ENCODE measurements at places on chromosomes 3 and 15.

DNA sequence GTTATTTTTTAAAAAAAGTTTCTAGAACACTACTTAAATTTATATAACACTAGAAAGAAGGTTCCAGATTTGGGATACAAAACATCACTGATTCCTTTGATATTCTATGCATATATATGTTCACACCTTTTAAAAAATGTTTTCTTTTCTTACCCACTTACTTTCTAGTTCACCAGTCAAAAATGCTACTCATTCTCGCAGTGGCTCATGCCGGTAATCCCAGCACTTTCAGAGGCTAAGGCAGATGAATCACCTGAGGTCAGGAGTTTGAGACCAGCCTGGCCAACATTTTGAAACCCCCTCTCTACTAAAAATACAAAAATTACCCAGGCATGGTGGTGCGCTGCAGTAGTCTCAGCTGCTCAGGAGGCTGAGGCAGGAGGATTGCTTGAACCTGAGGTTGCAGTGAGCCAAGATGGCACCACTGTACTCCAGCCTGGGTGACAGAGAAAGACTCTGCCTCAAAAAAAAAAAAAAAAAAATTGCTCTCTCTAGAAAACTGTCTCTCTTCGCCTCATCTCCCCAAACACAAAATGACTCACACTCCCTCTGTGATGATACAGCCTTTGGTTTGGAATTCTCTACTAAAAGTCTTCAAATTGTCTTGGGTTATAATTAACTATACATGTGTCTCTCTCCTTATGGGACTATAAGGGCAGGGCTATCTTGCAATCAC, 52.6 kb upstream of the TGFBR2 start:
- DNase-seq: no peak

GRCh38 chr3:142896996-142897395, 8.1 kb upstream of the PCOLCE2 start:
- no peak for DNase-seq

- no peak for DNase-seq
Observed at GRCh38 chr3:98821063-98821462, 57.9 kb downstream of the ST3GAL6 start.

DNA sequence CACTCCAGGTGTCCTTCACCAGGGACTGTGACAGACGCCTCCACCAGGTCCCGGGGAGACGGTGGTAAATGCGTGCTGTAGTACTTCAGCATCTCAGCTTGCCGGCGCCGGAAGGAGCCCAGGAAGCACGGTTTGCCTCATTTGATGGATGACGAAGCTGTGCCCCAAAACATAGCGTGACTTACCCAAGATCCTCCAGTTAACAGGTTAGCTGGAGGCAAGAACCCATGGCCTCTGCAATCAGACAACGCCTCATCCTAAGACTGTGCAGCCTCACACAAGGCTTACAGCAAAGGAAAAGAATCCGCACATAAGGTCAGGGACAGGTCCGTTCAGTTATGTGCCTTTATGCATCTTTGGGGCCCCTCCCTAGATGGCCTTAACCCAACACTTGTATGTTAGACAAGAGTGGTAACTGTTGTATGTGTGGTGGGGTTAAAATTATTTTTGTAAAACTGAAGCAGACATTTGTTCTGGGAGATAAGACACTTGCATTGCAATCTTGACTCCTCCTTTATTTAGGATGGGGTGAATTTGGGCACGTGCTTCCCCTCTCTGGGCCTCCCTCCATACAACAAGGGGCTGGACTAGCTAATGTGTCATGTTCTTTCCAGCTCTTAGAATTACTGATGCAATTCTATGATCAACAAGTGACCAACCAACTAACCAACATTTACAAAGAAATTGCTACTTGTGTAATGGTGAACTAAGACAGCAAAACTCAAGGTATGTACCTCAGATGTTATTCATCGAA, 39.4 kb downstream of the VGLL4 start:
- DNase-seq: no peak

DNA sequence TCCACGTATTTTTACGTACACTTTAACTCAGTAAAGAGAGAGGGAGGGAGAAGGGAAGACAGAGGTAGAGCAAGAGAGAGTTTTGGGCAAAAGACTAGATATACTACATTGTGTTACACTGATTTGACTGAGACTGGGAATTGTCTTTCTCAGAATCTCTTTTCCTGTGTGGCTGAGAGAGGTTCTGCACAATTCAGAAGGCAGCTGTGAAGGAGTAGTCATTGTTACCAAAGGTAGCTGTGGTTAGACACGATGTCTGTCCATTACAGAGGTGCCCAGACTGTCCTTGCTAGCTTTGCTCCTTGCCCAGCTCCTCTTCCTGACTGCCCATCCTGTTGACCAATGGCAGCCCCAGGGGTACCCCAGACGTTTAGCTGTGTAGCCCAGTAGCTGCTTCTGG, 577.5 kb upstream of the CBLB start:
- no peak for DNase-seq

DNA sequence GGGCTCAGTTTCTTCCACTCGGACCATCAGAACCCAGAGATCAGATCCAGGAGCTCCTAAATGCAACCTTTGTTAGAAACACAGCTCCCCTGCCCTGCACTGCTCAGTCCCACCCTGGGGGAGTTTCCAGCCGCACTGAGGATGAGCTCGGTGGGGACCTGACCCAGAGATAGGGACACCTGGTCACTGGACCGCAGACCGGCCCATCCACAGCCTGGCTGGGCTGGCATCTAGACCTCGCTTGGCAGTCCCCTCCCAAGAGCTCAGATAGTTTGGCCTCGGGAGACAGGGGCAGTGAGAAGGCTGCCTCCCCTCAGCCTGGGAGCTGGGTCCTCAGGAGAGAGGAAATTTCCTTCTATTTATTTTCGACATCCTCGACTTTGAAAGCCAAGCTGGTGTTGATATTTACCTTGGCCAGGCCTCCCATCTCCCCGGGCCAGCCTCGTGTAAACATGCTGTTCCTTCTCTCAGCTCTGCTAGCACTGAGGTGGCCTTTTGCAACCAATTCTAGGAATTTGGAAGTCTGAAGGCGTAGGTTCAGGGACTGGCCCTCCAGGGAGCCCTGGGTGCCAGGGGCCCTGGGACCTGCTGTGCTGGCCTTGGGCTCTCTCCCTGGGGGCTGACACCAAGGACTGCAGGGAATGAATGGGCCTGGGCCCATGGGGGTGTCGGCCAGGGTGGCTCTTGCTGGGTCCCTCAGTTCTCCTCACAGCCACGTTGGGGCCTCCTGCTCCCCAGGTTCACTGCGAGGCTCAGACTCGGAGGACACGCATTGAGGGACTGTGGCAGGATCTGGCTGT, 90.1 kb downstream of the VGLL4 start:
- DNase-seq: no peak
